ENCODE measurements at places on chromosomes 16 and 17.

DNA sequence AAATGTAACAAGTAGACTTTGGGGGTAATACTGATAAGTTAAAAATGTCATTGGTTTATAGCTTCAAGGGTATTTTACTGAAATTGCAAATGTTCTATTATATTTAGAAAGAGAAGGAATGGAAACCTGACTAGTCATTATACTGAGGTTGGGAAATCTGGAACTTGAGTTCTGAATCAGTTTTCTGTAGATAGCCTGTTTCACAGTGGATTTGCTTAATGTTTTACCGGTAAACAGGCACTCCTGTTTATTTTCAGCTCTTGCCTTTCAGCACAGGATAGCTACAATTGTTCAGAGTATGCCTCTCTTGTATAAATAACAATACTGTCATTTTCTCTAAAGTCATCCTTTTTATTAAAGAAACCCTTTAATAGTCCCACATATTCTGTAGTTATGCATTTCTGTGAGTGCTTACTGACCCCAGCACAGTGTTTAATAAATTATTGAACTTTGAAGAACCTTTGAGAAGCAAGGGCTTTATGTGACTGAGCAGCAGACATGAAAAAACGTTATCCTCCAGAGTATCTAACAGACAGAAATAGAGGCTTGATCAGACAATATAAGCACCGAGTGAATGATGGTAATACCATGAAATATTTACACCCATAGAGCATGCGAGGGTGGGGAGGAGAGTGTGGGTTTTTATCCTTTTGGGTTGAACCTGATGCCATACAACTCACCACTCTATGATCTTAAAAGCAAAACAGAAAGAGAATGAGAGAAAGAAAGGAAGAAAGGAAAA lies 58.2 kb downstream of the FTO start:
- DNase-seq = no peak

DNA sequence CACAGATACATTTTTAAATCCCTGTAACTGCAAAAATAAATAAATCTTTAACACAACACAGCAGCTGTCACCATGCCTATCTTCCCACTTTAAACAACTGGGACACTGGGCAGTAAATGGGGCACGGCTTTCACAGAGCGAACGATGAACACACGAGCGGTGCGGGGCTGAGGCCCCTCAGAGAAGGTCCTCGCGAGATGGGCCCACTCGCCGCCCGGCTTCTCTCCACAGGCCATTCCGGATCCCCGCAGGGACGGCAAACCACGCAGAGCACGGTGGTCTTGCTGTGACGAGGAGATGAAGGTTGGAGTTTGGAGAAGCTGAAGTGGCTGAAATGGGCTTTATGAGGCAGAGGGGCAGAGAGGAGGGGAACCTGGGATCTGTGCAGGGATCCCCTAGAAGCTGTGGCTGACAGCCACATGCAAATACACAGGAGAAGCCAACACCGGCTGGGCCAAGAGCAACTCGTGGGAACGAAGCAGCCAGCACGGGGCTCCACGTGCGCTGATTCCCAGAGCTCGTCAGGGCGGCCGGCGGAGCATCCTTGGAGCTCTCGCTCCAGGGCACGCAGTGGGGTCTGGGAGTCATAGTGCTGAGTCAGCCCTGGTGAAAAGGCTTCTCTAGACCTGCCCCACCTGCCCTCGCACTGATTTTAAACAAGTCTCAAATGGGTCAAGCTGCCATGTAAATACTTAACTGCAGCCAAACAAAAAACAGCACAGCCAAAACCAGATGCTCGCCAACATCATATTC lies 31.7 kb downstream of the CCDC57 start:
- DNase-seq = no peak

DNA sequence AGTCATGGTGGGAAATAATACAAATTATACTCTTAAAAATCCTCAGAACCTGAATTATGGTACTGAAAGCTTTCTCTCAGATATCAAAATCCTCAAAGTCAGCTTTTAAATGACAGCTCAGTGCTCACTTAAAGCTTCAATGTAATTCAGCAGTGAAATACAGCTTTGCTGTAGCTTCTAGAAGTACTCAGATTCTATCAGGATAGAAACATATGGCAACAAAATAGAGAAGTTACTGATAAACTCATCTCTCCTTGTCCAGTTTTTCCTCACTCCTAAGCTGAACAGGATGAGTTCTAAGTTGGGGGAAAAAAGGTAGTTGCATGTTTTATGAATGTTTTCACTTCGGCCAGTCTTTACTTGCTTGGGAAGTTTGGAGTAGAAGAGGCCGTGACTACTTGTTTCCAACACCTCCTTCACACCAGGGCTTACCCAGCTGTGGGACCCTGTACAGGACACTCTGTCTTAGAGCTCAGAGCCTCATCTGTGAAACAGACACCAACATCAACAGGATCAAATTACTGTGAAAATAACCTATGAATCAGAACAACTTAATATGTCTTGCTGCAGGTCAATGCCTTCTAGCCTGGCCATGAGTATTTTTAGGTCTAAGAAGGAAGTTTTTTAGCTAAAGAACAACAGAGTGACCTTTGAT lies 30.2 kb downstream of the OGFOD1 start:
- DNase-seq = no peak

- no peak for DNase-seq
These were observed 3.6 kb downstream of the C17orf58 start for GRCh38 chr17:67992548-67993152.

- no peak for DNase-seq
These were observed 11.3 kb downstream of the CORO7 start for GRCh38 chr16:4404967-4405696.

GRCh38 chr16:6031102-6031501 lies 933.5 kb upstream of the EEF2KMT start:
- no peak for DNase-seq

DNA sequence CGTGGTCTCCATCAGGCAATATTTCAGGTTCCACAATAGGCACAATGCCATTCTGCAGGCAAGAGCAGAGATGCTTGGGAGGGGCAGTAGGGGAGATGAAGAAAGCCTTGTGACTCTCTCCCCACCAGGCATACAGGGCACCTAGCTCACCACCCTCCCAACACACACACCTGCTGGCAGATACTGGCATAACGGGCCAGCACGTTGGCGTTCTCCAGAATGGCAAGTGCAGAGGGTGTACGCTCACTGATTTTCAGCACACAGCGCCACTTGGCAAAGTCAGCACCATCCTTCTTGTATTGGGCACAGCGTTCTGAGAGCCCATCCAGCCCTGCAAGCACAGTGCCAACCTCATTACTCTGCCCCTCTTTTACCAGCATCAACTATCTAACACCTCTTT lies 2.2 kb downstream of the ALDOC start:
- no peak for DNase-seq

DNA sequence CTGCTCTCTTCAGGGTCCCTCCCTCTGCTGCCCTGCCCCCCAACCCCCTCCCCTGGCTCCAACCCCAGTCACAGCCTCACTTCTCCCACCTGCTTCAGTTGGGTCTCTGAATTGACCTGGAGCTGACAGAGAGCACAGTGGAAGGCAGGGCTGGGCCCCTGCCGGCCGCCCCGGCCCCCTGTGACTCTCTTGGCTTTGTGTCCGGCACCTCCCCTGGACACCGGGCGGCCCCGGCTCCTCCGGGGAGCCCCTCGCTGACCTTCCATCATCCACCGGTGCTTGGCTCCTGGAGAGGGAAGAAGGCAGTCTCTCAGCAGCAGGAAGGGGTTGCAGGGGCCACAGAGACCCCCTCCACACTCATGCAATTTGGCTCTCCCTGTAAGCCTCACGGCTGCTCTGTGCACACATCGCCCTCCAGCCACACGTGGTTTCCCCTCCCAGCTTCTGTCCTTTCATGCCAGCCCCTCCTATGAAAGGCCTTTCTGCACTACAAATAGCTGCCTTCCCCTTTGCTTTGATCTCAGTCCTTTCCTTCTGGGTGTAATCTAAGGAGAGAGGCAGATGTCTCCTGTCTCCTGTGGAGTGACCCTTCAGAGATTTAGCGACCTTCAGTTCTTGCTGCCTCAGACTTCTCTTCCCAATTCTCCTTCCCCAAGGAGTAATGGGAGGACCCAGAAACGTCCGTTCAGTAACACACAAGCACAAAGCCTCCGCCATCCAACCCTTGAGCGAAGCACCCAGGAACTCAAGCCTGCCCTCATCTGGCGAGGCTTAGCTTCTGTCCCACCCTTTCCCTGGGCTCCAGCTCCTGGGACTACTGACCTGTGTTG lies 8.3 kb downstream of the NKIRAS2 start:
- no peak for DNase-seq

DNA sequence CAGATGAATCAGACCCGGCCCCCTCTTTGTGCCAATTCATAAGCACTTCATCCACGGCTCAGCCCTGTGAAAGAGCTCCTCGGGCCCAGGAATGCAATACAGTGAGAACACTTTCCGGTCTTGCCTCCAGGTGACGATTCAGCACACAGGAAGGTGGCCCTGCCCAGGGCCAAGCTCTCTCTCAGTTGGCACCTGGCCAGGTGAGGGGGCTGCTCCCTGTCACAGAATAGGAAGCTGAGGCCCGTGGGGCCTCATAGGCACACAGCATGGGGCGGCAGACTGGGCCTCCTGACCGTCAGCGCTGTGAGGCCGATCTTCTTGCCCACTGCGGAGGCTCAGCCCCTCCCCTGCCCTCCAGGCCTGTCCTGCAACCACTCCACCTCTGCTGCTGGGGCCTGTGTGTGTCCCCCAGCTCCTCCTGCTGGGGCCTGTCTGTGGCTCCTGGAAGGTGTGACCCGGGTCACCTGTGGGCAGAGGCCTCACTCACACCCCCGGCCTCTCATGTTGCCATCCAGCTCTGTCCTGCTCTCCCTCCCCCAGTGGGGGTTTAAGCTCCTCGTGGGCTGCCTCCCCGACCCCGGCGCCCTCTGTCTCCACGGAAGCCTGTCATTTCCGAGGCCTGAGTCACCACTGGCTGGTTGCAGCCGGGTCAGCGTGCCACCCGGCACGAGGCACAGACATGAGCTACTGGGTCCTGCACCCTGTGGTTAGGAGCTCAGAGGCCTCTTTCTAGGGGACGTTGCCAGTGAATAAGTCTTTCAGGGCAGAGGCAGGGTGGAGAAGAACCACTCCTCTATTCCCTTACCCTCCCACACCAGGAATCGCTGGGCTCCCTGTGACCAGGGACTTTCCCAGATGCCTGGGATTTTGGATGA lies 114.4 kb downstream of the SEC14L1 start:
- DNase-seq = no peak

DNA sequence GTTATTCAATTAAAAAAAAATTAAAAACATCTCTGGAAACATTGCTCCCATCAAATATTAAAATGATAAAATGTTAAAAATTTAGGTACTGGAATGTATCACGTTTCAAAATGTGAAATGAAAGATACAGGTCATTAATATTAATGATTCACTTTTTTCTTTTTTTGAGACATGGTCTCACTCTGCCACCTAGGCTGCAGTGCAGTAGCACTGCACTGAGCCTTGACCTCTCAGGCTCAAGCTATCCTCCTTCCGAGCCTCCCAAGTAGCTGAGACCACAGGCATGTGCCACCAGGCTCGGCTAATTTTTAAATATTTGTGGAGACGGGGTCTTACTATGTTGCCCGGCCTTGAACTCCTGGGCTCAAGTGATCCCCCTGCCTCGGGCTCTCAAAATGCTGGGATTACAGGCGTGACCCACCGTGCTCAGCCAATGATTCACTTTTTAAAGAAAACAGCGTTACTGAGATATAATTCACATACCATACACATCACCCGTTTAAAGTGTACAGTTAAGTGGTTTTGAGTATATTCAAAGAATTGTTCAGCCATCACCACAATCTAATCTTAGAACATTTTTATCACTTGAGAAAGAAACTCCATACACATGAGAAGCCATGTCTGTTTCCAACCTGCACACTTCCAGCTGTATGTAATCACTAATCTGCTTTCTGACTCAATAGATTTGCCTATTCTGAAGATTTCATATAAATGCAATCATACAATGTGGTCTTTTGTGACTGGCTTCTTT lies 19.1 kb upstream of the NETO2 start:
- no peak for DNase-seq

DNA sequence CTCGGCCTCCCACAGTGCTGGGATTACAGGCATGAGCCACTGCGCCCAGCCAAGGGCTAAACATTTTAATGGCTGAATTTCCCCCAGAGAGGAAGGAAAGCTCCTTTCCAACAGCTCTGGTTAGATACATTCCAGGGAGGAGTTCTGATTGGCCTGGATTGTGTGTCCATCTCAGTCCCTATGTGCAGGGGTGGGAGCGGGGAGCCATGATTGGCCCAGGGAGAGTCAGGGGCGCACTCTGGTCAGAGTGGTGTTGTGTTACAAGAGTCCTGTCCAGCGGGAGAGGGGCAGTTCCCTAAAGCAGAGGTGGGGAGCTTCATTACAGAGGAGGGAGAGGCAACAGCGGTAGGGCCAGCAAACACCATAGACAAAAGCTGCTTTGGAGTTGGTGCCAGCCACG lies 75.0 kb downstream of the RAP1GAP2 start:
- DNase-seq = no peak

- no peak for DNase-seq
These were observed 61.0 kb downstream of the ABHD15 start for GRCh38 chr17:29505836-29506235.

GRCh38 chr16:71635632-71636031 lies 9.6 kb downstream of the MARVELD3 start:
- DNase-seq = no peak

DNA sequence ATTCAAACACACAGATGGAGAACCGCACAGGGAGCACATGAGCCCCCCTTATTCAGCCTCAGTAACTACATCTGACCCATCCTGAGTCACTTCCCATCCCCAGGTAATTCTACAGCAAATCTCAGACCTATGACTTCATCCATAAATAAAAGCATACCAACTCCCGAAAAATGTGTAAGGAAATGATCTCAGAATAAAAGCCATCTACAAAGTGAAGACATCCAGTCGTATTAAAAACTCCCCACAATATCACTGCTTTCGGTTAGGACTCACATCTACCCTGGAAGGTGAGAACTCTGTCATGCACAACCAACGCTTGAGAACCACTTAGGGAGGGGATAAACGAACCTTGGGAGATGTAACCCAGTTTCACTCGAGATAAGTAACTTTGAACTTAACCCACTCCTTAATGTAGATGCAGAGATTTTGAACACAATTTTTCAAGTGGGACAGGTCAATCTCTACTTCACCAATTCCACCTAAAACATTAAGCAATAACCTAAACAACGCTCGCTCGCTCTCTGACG lies 1.3 kb downstream of the USP36 start:
- DNase-seq = no peak

DNA sequence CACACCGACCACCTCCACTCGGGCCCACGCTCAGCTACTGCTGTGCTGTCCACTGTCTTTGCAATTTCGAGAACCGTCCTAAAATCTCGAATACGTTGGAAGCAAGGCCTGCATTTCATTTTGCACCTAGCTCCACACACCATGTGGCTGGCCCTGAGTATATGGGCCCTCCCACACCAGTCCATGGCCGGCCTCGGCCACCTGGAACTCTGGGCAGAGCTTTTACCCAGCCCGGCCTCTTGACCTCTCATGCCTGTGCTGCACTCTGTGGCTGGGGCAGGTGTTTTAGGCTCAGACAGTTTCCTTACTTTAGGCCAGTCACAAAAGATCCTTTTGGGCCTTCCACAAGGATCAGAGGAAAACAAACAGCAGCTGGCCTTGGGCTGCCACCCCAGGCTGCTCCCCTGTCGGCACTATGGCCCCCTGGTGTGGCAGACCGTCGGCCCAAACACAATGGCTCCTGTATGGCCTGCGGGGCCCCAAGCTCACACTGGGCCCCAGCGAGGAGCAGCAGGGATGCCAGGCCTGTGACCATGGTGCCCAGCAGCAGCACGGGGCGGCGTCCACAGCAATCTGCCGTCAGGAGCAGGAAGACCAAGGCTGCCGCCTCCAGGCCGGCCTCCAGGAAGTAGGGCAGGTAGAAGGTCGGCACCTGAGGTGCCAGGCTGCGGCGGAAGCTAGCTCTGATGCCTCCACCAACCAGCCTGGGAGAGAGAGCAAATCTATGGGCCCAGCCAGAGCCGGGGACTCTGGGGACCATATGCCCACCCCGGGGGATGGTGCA lies 2.5 kb downstream of the SLC22A31 start:
- no peak for DNase-seq
